ENCODE measurements at places on chromosomes 16 and 17.
A peak's percentile ranks its signal among the peaks of the same experiment; 100 is the strongest.

- peaks cover 10% of the 10 kb centered on the region for H3K36me3 ChIP-seq
- peaks cover 54% of the 10 kb centered on the region for H3K27me3 ChIP-seq
- DNase-seq: no peak
- no peak overlapping the region for H3K27ac ChIP-seq
These were observed 28.6 kb downstream of the ANKRD40 start for GRCh38 chr17:50679008-50679544.

DNA sequence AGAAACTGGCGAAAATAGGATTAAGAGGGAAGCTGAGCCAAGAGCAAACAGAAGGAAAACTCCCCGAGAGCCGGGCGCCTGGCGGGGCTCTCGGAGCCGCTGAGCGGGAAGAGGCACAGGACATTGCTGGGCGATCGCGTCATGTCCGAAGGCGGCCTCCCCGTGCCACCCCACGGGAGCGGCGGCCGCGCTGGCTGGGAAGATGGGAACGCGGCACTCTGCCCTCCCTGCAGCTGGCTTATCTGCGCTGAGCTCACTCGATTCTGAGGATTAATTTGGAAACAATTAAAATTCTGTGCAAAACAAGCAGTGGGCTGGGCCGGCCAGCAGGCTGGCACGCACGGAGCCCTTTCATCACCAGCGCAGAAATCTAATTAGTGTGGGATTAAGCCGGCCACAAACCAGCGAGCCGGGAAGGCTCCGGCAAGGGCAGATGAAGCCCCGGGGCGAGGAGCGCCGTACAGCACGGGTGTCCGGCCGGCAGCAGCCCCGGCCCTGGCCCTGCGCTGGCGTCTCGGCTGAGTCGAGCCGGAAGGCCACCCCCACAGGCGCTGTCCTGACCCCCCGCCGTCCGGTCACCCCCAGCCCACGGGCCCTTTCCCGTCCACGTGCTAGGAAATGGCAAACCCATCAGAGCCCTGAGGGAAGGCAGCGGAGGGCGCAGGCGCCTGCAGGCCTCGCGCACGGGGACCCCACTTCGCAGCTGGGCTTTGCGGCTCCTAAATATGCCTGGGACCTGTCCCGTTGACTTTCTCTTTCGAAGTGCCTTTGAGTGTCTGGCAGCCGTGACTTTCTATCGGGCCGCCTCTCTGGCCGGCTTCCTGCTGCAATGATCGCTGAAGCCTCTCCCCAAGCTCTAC, 37.9 kb downstream of the SOX8 start:
- DNase-seq: no peak
- peaks cover 7% of the 10 kb centered on the region for H3K27me3 ChIP-seq
- no peak overlapping the region for H3K27ac ChIP-seq

DNA sequence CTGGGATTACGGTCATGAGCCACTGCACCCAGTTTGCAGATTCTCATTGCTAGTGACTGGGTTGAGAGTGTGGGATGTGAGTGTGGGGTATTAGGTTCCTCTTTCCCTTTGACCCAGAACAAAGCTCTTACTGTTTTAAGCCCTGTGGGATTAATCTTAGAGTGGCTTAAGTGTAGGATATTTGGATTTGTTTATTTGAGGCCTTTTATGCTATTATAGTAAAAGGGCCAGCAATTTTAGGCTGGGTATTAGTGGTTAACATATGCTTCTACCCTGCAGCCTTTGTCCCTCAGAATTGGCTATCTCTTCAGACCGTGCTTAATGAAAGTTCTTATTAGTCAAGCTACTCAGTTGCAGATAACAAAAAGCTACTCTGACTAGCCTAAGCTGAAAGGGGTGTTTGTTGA, 3.2 kb downstream of the SGF29 start:
- DNase-seq: no peak
- no peaks in the 10 kb centered on the region for H3K27me3 ChIP-seq
- no peaks in the 10 kb centered on the region for H3K36me3 ChIP-seq

DNA sequence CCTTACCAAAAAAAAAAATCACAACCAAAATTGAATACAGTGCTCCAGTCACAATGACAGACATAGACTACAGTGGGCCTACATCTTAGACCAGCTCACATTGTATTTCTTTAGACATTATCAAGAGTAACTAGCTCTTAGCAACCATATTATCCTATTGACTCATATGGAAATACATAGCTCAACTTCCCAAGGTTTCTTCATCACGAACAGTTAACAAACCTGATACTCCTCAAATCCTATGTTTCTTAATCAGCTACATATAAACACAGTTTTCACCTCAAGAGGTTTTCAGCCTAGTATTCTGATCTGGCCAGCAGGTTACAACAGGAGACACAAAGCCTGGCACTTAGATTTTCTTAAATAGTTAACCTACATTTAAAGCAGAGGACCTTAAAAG, 29.7 kb downstream of the CMC2 start:
- H3K4me3 ChIP-seq: no peak overlapping the region
- no peak for DNase-seq
- peaks cover 13% of the 10 kb centered on the region for H3K36me3 ChIP-seq
- H3K27ac ChIP-seq: peak overlapping the region; percentile 37
- H3K4me1 ChIP-seq: peaks cover 17% of the 10 kb centered on the region

DNA sequence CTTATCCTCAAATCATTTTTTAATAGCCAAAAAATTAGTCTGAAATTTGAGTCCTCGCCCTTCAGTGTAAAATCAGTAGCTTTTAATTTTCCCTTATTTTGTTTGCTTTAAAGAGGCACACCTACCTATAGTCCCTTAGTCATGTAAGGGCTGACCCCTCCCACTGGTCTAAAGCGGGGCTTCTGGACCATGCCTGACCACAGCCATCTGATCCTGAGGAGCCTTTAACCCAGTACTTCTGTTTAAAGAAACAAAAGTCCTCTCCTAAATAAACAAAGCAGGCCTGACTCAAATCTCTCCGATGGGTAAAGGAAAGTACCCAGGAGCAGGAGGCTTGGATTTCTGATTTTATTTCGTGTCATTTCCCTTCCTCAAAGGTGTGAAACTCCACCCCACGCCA, 92.0 kb upstream of the CCL2 start:
- H3K4me3 ChIP-seq: no peak overlapping the region
- H3K27ac ChIP-seq: no peak overlapping the region
- no peaks in the 10 kb centered on the region for H3K4me1 ChIP-seq
- H3K27me3 ChIP-seq: peaks cover 75% of the 10 kb centered on the region
- no peak for DNase-seq

- no peak overlapping the region for H3K4me3 ChIP-seq
- peaks cover 5% of the 10 kb centered on the region for H3K36me3 ChIP-seq
- H3K27me3 ChIP-seq: no peaks in the 10 kb centered on the region
- DNase-seq: no peak
- peaks cover 31% of the 10 kb centered on the region for H3K4me1 ChIP-seq
These were observed 3.4 kb downstream of the SPNS1 start for GRCh38 chr16:28977703-28978662.

GRCh38 chr17:57051886-57052361, 33.1 kb upstream of the AKAP1 start:
- H3K27me3 ChIP-seq: peaks cover 23% of the 10 kb centered on the region
- no peak overlapping the region for H3K27ac ChIP-seq
- DNase-seq: no peak
- H3K4me3 ChIP-seq: no peak overlapping the region
- peaks cover 10% of the 10 kb centered on the region for H3K4me1 ChIP-seq

Measured in T-helper 17 cell (primary cell).